NCI-H460 (cell line): ENCODE measurements at places on chromosomes 3 and 15. TPM values are rescaled to one million over a fixed set of nuclear protein-coding genes. Genes with fewer than 3 reads are reported as not detected.

DNA sequence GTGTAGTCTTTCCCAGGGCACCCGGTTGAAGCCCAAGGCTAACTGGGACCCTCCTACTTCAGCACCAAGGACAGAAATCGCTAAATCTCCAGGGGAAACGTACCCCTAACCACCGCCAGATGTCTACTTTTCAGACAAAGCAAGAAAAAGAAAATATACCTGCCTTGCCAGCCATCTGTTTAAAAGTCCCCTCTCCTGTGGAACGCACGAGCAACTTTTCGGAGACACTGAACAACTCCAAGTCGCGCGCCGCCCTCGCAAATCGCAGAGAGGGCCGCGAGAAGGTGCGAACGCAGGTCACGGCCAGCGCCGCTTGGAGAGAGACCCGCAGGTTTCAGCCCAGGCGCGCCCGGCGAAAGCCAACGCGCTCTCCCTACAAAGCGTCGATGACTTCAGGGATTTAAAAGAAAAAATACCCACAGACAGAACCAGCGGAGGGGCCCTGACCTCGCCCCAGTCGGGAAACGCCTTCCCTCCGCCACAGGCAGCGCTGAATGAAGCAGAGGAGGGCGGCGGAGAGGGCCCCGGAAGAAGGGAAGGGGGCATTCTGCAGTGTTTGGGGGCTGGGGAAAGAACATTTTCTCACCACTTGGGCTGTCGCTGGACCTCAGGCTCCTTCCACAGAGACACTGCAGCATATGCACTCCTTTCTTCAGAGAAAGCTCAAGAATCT is 213.1 kb downstream of the FGF12 start:
- DNase-seq, result no peak

DNA sequence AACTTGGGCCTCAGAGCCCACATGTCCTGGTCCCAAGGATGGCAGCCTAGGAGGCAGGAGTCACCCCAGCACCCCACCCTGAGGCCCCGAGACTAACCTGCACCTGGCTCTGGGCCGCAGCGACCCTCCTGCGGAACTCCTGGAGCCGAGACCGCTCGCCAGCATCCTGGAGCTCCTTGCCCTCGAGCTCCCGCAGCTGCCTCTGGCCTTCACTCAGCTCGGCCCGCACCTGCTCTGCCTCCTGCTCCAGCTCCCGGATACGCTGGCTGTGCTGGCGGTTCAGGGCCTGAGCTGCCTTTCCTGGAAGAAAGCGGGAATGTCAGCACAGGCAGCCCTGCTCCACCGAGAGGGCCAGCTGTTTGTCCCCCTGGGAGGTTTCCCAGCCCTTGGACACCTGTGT is 13.2 kb downstream of the KIF7 start:
- no peak for DNase-seq

DNA sequence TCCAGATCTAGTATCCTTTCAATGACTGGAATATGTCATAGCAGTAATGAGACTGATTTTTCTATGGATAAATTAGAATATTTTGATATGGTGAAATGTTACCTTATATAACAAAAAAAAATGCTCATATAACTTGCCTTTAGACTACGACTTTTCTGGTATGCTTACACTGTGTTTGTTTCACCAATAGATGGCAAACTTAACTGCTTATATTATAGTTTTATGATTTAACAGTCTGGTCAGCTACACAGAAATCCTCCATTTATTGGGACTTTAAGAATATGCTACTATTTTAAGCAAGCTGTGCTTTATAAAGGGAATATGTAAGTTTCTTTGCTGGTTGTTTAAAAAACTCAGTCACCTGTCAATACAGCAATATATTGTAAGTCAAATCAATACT is 205.6 kb downstream of the VGLL3 start:
- no peak for DNase-seq

- no peak for DNase-seq
These were observed 151.4 kb downstream of the THRB start for GRCh38 chr3:24343084-24343783.

- DNase-seq, result no peak
These were observed 112.7 kb downstream of the SPATA16 start for GRCh38 chr3:173028351-173028750.

GRCh38 chr3:11815111-11815510 is 31.6 kb downstream of the TAMM41 start:
- DNase-seq, result no peak

DNA sequence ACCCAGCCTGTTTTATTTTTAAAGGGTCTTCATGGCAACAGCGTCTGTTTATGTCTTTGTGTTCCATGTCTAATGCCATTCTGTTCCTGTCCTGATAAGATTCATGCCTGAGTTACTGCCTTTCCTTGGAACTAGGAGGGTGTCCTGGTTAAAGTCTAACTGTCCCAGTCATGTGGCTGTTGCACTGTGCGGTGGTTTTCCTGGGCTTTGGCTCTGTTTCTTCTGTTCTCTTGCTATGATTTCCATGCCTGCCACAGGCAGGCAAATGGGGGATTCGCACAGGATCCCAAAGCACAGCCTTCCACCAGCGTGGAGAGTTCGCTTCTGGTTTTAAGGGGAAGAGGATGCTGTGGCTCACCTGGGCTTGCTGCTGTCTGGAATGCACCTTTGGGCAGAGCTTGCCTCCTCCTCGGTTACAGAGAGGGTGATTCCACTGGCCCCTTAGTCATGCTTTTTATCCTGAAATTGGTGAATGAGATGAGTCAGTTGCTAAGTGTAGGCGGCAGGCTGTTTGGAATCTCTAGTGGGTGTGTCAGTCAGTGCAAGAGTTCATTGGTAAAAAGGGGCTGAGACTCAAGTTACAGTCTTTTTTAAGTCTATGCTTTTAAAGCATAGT is 86.8 kb downstream of the CCK start:
- peak; percentile 46 for DNase-seq

DNA sequence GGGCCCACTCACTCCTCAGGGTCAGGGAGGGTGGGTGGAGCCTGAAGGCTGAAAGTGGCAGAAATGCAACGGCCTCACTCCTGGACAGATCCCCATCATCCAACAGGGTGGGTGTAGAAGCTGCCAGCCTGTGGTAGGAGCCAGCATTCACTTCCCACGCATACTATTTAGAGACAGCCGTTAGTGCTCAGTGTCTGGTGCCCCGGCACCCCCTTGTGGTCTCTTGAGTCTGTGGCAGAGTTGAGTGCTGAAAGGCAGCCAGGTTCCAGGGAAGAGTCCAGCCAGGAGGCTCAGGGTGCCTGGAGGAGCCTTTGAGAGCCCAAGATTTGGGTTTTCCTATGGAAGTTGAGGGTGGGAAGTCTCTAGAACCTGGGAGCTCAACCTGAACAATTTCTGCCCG is 2.1 kb upstream of the GNAT1 start:
- peak; percentile 62 for DNase-seq

DNA sequence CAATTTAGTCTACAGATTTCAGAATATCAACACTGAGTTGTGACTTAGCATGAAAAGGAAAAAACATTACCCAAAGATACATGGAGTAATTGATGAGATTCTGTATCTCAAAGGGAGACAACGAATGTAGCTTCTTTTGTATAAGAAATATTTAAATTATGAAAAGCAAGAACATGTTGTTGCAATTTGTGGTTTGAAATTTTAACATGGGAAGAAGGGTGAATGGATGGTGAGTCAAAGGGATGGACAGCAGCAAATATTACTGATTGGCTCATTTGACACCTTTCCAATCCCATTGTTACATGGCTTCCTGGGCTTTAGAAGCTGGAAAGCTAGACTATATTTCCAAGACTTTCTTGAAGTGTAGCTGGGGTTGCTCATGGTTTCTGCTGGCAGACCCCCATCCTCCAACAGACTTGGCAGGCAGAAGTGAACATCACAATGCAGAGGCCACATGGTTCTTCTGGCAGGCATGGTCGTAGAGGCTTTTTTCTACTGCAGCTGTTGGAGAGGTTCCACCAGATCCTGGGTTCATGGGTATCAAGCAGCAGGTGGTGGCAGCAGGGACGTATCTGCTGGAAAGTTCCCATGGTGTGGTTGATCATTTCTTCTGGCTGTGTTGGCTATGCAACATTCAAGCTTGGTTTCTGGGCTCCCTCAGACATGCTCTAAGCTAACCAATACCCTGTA is 47.2 kb upstream of the KPNA4 start:
- DNase-seq, result no peak

DNA sequence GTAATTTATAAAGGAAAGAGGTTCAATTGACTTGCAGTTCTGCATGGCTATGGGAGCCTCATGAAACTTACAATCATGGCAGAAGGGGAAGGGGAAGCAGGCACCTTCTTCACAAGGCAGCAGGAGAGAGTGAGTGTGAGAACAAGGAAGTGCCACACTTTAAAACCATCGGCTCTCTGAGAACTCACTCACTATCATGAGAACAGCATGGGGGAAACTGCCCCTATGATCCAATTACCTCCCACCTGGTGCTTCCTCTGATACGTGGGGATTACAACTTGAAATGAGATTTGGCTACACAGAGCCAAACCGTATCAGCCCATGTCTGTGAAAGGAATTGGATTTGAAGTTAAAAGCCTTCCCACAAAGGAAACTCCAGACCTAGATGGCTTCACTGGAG is 39.1 kb downstream of the TKT start:
- DNase-seq, result no peak

GRCh38 chr15:67080900-67081431 is 15.6 kb downstream of the SMAD3 start:
- no peak for DNase-seq

DNA sequence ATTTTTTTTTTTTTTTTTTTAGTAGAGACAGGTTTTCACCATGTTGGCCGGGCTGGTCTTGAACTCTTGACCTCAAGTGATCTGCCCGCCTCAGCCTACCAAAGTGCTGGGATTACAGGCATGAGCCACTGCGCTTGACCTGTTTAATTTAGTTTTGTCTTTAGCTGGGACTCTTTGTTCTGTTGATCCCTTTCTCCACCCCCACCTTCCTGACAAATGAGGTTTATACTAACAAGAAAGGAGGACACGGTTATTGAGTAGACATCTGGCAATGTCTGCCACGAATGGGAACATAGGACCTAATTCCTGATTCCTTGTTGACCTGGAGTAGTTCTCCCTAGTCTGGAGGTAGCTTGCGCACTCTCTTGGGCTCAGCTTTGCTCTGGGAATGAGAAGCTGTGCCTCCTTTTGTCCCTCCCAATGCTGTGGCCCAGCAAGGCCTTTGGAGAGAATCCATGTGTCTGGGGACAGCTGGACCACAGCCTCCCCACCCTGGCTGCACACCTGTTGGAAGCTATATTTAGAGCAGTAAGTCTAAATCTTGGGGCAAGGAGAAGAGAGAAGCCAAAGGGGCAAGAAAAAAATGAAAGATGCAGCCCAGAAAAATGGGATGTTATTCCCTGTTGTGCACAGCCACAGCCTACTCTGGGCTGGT is 53.2 kb upstream of the ADPGK start:
- DNase-seq, result no peak

DNA sequence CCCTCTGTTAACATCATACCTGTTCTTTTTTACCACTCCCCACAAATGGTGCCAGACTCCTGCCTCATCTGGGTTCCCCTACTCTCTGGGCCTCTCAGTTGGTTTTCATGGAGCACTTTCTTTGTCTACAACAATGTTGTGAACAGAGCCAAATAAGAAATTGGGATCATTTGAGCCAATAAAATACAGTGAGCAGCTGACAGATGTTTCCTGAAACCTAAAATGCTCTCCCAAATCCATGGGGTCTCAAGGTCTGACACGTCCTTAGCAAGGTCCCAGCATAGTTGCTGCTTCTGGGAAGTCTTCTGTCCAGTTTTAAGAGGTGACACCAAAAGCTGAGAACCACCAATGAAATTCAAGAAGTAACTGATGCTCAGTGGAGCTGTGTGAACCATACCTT is 1.7 kb downstream of the NMNAT3 start:
- DNase-seq, result no peak

DNA sequence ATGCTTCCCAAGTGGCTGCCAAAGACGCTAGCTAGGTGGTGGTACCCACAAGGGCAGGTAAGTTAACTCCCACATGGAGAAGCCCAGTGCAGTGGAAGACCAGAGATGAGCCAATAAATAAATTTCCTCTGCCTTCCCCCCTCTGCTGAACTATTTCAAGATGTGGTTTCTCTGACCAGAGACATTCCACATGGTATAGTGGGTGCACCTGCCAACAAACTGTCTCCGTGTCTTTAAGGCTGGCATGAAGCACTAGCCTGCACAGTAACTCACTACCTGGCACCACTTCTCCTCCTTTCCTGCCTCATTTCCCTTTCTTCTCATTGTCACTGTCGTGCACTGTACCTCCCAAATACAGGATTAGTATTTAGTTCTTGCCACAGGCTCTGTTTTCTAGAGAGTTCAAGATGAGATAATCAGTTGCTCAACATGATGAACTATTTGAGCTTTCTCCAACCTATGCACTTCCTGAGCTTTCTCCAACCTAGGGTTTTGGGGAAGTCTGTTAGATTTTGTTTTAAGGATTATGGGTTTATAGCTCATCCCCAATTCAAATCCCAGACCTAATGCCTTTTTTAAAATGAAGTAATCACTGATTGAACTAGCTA is 8.4 kb upstream of the CRTAP start:
- DNase-seq, result no peak

DNA sequence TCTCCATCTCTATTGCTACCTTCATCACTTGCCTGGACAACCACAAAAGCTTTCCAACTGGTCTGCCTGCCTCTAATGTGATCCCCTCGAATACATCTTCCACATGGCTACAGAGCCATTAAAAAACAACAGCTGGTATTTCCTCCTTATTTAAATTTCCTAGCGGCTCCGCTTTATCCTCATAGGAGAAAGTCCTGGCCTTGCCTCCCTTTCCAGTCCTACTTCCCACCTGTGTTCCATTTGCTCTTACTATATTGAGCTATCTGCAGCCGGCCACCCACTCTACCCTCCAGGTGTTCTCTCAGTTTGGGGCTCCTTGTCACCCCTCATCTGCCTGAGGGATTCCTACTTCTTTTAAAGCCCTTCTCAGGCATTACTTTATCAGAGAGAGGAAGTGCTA is 49.7 kb upstream of the TSPAN3 start:
- no peak for DNase-seq

- no peak for DNase-seq
These were observed 25.8 kb upstream of the CNTN3 start for GRCh38 chr3:74640211-74640610.

DNA sequence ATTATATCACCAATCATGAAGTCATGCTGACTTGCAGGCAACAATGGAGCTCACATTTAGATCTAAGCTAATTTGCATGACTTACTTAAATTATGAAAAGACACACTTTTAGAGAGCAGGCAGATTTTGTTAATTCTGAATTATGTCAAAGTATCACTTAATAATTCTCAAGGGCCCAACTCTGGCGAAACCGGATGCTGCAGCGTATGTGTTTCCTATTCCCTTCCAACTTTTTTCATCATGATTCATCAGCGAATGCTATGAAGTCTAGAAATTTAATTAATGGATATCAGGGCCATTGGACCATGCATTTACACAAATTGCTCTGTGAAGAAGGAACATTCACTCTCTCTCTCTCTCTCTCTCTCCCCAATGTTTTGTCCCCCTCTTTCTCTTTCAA is 63.5 kb upstream of the GOLGA8A start:
- no peak for DNase-seq

Gene FMN1
- 0.89 and 1.4 TPM in 2 replicates for total RNA-seq

Gene PRICKLE2
- not detected in 2 replicates for total RNA-seq

Gene KNG1
- total RNA-seq, result not detected in 2 replicates

Gene MCF2L2
- 0.57 and 1.2 TPM in 2 replicates for total RNA-seq

Gene C3orf20
- total RNA-seq, result not detected in 2 replicates

Gene TMEM108
- total RNA-seq, result not detected in 2 replicates
